ENCODE measurements at places on chromosomes 6 and 20.

DNA sequence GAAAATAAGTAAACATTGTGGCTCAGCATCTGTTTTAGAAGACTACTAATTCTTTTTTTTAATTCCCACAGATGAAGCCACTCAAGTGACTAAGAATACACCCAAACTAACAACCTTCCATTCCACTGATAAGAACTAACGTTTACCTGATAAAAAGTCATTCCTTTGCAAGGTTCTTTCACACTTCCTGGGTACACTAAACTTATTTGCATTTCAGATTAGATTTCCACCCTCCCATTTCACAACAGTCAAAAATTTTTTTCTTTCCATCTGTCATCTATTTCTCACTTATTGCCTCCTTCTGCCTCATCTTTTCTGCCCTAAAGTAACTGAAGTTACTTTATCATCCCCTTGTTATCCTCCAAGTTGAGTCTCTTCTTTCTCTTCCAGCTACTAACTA is 20.3 kb downstream of the MBOAT1 start:
- no peak for DNase-seq

DNA sequence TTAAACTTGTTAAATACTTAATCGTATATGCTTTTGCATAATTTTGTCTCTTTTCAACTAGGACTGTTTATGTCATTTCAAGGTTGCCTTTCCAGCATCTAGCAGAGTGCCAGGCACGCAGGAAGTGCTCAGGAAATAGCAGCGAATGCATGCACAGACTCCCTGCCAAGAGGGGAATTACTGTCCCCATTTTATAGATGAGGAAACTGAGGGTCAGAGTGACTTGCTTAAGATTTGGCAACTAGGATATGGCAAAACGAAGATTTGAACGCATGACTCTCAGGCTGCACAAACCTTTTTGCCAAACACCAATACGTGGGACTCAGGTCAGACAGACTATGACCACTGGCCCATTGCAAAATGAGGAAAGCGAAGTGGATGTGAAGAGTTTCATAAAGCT is 22.5 kb downstream of the EYA2 start:
- DNase-seq, result no peak

- no peak for DNase-seq
These were observed 31.0 kb downstream of the IBTK start for GRCh38 chr6:82216549-82216948.

- no peak for DNase-seq
These were observed 239.8 kb downstream of the TBX18 start for GRCh38 chr6:84524636-84525035.

DNA sequence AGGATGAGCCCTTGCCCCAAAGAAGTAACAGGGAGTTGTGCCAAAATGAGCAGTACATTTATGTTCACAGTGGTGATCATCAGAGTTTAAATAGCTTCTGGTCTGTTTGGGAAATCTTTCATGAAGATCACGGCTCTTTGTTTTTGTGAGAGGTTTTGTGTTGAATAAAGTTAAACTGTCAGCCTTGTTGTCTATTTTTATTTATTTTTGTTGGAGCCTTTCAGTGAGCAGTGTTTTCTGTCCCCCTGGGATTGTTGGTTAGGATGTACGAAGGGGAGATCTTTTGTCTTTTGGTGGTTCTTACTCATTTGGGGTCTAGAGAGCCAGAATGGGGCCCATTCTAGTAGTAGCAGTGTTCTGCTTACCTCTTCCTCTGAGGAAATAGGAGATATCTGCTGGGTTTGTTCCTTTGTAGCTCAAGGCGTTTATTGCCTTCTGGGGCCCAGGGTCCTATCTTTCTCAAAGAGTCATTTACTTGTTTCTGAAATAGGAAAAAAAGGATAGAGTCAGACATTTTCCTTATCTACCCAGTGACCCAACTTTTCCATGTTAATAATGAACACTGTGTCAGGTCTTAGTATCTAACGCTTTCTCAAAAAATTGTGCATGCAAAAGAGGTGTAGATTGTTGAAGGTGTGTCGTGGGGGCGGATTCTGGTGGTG is 157.4 kb downstream of the JARID2 start:
- DNase-seq, result no peak

- DNase-seq, result no peak
These were observed 803 bp upstream of the SRXN1 start for GRCh38 chr20:653590-654416.

- DNase-seq, result no peak
These were observed 5.3 kb upstream of the PM20D2 start for GRCh38 chr6:89140347-89141156.

GRCh38 chr6:143136647-143137046 is 76.0 kb downstream of the AIG1 start:
- DNase-seq, result no peak

DNA sequence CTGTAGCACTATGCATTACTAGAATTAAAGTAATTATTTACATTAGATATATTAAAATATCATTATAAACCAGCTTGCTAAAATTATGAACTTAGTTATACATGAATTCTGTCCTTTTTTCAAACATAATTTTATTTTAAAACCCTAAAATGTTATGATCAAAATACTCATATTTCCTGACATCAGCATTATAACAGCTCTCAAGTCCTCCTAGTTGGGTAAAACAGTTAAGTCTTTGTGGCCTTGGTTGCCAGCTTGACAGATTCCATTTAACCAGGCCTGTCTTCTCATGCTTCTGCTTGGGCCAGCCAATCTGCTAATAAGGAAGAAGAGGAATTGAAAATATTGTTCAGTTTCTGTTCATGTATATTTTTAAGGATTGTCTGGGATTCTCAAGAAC is 147.9 kb upstream of the SLC35B3 start:
- no peak for DNase-seq

- no peak for DNase-seq
These were observed 11.4 kb downstream of the RIPK1 start for GRCh38 chr6:3079682-3080081.

GRCh38 chr6:55870181-55870813 is 5.1 kb downstream of the BMP5 start:
- no peak for DNase-seq

DNA sequence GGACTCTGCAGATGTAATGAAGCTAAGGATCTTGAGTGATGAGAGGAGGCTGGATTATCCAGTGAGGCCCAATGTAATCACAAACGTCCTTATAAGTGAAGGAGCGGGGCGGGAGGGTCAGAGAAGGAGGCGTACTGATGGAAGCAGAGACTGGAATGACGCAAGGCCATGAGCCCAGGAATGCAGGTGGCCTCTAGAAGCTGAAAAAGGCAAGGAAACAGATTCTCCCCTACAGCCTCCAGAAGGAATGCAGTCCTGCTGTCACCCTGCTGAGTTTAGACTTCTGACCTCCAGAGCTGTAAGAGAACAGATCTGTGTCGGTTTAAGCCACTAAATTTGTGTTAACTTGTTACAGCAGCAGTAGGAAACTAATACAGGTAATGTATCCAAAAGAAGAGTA is 227.9 kb downstream of the PTPRT start:
- no peak for DNase-seq

DNA sequence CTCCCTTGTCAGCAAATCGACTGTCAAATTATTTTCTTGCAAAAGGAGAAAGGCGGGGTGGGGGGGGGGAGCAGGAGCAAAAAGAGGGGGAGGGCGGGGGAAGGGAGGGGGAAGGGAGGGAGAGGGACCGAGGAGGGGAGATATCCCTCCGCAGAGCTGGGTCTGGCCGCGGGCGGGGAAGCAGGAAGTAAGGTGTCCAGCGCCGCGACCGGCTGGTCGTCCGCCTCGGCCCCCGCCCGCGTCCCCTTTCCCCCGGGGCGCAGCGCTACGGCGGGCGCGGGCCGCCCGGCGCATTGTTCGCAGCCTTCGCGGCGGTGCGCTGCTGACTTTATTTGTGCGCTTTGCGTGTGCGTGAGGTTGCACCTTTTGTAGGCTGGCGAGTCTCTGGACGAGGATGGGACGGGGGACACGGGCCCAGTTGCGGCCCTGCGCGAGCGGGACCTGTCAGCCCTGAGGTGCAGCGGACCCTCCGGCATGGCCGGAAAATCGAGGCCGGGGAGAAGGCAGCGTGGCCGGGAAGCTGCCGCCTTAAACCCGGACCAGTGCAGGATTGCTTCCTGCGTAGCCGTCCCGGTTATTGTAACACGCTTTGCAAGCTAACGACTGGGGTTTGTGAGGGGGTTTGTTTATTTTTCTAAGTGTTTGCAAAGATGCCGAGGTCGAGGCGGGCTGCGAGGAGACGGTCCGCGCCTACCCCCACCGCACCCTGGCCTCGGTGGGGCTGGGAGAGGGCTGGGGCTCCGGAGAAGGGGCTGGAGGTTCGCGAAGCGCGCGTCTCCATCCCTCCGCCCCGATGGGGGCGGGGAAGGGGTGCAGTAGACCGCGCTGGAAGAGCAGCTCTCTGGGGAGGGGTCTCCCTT is 675 bp upstream of the TRERF1 start:
- DNase-seq, result peak; percentile 96

DNA sequence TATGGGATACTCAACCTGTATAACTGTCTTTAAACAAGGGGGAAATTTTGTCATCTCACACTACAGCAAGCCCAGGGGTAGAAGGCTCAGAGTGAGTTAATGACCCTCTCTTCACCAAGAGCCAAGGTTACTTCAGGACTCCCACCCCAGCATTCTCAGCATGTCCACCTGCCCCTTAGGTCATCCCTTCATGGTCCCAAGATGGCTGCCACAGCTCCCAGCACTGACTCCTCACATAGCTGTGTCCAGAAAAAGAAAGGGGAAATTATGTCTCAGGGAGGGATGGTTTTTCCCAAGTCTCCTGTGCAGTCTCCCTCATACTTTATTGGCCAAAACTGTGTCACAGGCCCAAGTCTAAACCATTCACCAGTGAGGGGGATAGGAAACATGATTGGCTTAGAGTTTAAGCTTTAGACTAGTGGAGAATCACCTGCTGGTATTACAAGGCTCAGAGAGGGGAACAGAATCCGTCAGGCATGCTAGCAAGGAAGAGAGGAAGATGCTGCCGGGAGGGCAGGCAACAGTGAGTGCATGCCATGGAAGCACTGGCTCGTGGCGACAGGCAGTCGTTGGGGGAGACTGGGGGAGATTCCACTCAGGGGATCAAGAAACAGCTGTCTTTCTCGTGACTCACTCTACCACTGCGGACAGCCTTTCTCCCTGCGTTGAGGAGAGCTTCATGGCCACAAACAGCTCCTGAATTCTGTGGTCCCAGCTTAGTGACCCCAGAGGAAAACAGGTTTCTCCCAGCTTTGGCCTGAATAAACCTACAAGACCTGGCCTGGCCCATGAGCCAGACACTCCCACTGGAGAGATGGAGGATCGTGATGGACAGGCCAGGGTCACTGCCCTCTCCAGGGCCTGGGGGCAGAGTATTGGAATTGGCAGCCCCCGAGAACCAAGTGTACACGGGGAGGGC is 37.2 kb downstream of the HM13 start:
- no peak for DNase-seq

- DNase-seq, result no peak
These were observed 10.5 kb downstream of the MANBAL start for GRCh38 chr20:37299718-37300528.

- no peak for DNase-seq
These were observed 19.7 kb downstream of the DAAM2 start for GRCh38 chr6:39811835-39812345.

- no peak for DNase-seq
These were observed 65.1 kb upstream of the CDH4 start for GRCh38 chr20:61186771-61187472.

- no peak for DNase-seq
These were observed 23.6 kb downstream of the BMP6 start for GRCh38 chr6:7749478-7749877.

DNA sequence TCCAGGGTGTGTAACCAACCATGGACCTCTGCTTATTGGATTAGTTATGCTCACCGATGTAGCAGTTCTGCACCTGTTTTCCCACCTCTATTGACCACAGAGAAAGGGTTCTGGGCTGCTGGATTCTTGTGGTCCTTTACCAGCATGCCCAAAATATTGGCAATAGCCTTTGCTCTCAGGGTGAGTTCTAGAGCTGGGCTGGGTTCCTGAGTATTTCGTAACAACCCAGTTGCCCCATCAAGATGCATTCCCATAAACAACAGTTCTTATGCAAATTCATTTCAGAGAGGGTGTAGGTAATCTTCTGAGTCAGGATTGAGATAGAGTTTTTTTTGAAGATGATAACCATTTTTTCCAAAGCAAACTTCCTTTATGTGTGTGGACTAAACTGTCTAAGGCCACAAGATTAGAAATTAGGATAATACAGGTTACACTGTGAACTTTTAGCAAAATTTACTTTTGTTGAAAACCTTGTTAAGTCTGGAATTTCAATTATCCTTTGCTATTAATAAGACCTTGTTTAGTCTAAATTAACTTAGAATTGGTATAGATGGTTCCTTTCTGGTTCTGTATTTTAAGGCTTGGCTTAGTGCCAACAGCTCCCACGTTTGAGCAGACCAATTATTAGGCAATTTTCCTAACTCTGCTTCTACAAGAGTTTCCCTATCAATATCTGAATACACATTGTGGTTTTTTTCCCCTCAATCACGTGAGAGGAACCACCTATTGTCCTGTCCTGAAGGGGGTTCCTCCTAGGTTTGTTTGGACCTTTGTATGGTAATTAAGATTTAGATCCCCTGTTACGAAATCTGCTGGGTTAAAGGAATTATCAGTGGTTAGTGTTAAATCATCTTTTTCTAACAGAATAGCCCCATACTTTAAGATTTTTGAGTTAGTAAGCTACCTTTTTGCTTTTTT is 46.1 kb downstream of the TBX18 start:
- no peak for DNase-seq

DNA sequence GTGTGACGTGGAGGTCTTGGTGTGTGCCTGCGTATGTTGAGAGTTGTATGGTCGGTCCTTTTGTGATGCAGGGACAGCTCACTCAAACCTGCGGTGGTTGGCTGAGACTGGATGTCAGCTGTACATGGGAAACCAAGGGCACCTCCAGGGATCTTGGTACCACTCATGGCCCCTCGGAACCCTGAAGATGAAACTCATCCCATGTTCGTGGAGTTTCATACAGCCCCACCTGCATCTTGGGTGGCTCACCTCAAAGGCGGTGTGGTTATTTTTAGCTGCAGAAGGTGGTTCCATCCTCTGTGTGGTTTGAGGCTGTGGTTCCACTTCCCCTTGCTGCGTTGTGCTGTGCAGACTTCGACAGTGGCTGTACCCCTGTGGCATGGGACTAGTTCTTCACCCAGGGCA is 52.6 kb upstream of the SLC22A1 start:
- DNase-seq, result no peak

DNA sequence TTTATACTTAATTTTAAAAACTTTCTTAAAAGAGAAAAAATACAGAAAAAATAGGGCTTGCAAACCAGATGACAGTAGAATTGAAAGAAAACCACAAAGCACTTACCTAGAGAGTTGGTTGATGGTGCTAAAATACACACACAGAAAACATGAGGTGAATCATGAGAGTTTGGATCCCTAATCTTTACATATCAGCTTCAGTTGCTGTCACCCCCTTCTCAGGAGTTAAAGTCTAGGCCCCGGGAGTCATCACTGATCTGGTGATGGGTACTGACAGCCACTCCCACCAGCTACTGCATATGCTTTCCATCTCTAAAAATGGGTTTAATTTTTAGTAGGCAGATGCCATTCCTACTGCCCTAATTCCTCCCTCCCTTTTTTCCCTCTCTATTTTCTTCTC is 16.7 kb downstream of the TSBP1 start:
- DNase-seq, result no peak

- no peak for DNase-seq
These were observed 4.0 kb downstream of the TP53TG5 start for GRCh38 chr20:45374101-45374467.

- no peak for DNase-seq
These were observed 19.9 kb upstream of the MUC21 start for GRCh38 chr6:30963641-30964040.
